ENCODE measurements at places on chromosomes 3 and 15. TPM values are rescaled to one million over a fixed set of nuclear protein-coding genes. Genes with fewer than 3 reads are reported as not detected.

DNA sequence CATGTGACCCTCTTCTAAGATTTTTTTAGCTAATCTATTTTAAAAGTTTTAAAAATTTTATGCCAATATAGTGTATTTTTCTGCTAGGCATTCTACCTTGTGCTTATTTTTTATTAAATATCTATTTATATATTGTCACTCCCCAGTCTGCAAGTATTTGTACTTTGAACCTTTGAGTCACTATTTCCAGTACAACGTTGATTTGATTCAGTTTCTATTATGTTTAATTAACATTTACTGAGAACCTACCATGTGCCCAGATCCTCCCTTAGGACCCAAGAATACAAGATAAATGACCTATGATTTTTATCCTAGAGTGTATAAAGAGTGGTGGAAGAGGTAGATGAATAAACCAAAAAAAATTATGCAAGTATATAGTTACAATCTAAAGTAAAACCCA, 311.2 kb downstream of the DOCK3 start:
- no peak for DNase-seq

- DNase-seq = no peak
Measured at GRCh38 chr3:11480663-11481298, 162.9 kb downstream of the VGLL4 start.

DNA sequence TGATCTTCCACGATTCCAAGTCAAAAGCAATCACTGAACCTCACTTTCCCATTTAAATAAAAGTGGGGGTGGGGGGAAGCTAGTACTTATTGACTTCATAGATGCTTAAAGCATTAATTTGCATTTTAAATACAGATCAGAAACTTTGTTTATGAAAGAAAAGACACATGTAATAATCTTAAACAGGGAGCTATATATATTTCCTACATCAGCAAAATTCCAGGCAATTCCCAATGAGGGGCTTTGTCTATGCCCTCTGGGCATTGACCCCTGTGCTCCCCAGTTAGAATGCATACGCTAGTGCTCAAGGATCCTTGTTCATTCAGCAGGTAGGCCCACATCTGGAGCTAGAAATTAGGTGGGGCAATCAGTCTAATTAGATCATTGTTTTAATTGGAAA, 20.0 kb downstream of the SERPINI2 start:
- no peak for DNase-seq

DNA sequence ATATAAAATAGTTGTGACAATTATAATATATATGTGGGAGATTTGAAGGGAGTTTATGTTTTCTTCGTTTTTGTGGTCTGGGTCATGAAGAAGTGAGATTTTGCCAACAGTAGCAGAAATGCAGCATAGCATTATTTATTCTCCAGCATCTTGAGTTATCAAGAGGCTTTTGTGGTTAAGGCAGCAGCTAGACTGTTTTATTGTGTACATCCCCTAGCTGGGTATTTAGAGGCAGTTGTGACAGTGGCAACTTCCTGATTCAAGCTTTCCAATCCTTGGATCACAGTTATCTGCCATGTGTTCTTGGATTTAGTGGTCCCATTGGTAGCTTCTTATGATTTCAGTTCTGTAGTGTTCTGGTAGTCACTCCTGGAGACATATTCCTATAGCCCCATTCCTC, 29.0 kb downstream of the ARIH1 start:
- DNase-seq = no peak

GRCh38 chr3:186466391-186466974, 77.7 kb downstream of the CRYGS start:
- DNase-seq = no peak

DNA sequence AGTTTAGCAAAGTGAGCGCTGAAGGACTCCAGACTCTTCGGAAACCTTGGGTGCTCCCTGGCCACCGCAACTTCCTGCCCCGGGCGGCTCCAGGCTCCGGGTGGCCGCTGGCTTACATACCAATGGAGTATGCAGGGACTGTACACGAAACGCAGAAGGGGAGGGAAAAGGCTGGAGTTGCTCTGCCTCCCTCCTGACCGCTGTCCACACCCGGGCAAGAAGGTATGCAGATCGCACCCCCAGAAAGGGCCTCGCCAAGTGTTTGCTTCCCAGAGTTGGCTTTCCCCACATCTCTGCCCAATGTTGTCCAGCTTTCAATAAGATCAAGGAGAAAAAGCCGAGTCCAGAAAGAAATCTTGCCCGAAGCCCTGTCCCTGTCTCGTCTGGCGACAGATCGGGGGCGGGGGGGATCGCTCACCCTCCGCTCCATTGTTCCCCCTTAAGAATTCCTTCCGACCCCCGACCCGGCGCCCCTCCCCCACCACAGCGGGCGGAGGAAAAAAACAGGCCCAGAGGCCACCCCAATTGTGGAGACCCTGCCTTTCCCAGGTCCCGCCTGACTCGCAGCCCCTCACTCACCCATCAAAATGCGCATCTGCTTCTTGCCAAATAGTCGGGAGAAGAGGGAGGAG, 533 bp downstream of the ARF4 start:
- no peak for DNase-seq

GRCh38 chr3:6455031-6455430, 405.9 kb upstream of the GRM7 start:
- no peak for DNase-seq

DNA sequence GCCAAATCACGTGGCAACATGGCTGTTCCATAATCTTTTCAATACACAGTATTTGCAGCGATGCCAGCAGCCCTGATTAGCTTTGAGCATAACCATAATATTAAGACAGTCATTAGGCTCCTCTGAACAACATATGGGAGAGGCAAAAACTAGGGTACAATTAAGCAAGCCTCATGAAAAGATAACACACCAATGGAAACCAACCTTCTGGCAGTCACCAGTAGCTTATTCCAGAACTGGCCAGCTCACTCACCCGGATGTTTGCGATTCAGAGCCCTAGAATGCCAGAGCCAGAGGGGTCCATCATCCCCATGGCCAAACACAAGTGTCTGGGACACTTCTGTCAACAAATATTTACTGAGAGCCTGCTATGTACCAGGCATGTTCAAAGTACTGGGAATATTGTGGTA, 48.8 kb upstream of the PLXND1 start:
- DNase-seq = no peak

GRCh38 chr15:66638377-66638776, 63.7 kb upstream of the SMAD6 start:
- no peak for DNase-seq

DNA sequence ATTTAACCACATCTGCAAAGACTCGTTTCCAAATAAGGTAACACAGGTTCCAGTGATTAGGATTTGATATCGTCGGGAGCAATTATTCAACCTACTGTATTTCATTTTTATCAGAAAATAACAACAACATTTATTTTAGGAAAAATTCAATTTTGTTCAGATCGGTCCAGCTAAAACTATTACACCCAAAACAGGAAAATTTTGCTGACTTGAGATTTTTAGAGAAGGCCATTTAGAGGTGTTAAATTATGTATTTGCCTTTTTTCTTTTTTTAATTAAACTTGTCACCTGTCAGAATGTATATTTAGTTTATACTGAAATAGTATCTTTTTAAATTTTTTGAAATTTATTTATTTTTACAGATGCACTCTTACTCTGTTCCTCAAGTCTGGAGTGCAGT, 81.3 kb downstream of the ARHGAP31 start:
- DNase-seq = no peak

GRCh38 chr3:73716418-73716817, 91.7 kb upstream of the PDZRN3 start:
- DNase-seq = no peak

Gene CLDN18
- not detected for total RNA-seq

Gene SNAP23
- 106 TPM for total RNA-seq

Gene ZNF620
- 4.0 TPM for total RNA-seq

Gene EFHB
- not detected for total RNA-seq

Gene SLC2A2
- total RNA-seq = not detected

Data from glomerular endothelial cell (primary cell).